ENCODE measurements at places on chromosomes 4 and X. TPM values are rescaled to one million over a fixed set of nuclear protein-coding genes. Genes with fewer than 3 reads are reported as not detected.

DNA sequence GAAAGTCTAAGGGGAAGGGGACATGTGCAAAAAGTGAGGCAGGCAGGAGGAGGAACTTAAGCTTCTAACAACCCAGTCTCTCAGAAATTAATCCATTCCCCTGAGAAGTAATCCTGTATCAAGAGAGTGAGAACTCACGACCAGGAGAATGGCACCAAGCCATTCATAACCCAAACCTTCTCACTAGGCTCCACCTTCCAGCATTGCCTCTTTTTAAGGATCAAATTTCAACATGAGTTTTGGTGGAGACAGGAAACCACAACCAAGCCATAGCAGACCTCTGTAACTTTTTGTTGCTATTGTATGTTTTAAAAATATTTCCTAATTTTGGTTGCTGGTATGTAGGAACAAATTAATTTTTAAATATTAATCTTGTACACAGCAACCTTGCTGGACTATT is 32.8 kb downstream of the PASD1 start:
- DNase-seq, result no peak

GRCh38 chrX:143683486-143683885 is 37.1 kb downstream of the SPANXN2 start:
- no peak for DNase-seq

DNA sequence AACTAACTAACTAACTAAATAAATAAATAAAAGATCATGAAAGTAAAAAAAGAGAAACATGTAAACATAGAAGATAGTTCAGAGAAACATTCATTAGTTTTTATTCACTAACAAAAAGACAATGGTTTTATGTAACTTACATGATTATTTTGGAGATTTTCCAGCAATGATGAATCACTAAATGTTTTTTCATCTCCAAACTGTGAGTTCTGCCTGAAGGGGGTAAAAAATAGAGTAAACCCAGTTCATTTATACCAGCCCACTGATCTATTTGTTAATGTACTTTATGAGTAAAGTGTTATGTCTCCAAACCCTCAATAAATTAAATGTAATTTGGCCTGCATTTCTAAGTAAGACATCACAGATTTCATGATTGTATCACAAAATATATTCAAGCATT is 101.1 kb downstream of the ATP8A1 start:
- no peak for DNase-seq

GRCh38 chr4:17719106-17719505 is 62.3 kb downstream of the FAM184B start:
- no peak for DNase-seq

GRCh38 chr4:170109586-170110284 is 20.0 kb upstream of the AADAT start:
- DNase-seq, result no peak

- peak; percentile 84 for DNase-seq
These were observed 429 bp downstream of the NOCT start for GRCh38 chr4:139015948-139016471.

GRCh38 chr4:72860766-72861165 is 208.8 kb downstream of the COX18 start:
- DNase-seq, result no peak

DNA sequence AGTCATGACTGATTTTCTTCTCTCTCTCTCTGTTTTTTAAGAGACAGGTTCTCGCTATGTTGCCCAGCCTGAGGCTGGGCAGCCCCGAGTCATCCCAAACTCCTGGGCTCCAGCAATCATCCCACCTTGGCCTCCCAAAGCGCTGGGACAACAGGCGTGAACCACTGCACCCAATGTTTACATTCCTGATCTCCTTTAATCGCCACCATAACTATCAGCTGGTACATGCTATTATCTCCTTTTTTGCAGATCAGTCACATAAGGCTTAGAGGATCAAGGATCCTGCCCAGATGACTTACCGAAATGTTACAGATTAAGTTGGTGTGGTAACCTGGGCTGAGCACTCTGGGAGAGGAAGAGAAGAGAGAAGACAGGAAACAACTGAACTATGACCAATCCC is 1.5 kb upstream of the USP46 start:
- no peak for DNase-seq

DNA sequence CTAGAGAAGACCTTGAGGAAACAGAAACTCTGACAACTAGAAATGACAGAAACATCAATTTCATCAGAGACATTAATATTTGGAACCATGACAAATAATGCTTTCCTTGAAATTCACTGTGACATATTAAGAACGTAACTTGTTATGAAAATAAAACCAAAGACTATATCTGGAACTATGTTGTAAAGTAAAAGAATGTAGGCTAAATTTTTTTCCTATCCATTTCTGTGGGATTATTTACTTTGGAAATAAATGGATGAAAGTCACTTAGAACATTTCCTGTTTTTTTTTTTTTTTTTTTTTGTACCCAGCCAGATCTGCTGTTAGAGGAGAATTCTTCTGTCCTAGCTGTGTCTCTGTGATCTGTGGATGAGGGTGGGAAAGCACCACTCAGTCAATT is 255.9 kb downstream of the SPRY1 start:
- DNase-seq, result no peak

Gene CSAG3
- not detected for total RNA-seq

DNA sequence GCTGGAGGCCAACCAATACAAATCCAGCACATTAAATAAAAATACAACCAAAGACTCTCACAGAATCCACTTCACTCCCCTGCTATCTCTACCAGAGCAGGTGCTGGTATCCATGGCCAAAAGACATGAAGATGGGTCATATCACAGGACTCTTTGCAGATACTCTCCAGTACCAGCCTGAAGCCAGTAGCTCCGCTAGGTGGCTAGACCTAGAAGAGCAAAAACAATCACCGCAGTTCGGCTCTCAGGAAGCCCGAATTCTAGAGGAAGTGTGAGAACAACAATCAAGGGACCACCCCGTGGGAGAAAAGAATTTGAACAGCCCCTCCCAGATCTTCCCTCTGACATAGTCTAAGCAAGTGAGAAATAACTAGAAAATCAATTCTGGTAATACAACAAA is 20.2 kb downstream of the CLIC2 start:
- no peak for DNase-seq

- no peak for DNase-seq
These were observed 2.1 kb downstream of the C4orf54 start for GRCh38 chr4:99655308-99656081.

All from Karpas-422 (cell line).